Psoas muscle (tissue), 8 donors: ENCODE measurements at places on chromosomes 3 and 15.

- no peak for DNase-seq
Observed at GRCh38 chr3:135784557-135784956, 181.0 kb upstream of the PPP2R3A start.

- DNase-seq, result no peak
Observed at GRCh38 chr3:126490619-126491018, 14.9 kb upstream of the ZXDC start.

GRCh38 chr3:151804267-151804666, 9.6 kb upstream of the AADAC start:
- no peak for DNase-seq

GRCh38 chr15:36815786-36816185, 236.4 kb downstream of the CDIN1 start:
- DNase-seq, result no peak

GRCh38 chr3:112755845-112756613, 90.6 kb downstream of the CD200R1L start:
- no peak for DNase-seq

DNA sequence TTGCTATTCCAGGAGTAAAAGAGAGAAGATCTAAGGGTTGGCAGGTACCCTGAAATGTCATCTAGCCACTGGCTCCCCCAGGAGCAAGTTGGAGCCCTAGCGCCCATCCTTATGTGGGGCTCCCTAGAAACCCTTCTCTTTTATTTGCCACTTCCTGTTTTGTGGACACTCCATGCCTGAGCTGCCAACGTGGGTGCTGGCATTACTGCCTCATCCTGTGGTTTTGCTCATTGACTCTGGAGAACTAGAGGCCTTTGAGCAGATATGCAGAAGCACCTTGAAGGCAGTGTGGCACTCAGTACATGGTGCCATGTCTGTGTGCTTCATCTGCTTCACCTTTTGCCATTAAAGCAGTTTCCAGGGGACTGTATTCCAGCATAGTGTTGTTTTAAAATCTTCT, 8.1 kb downstream of the EDEM1 start:
- no peak for DNase-seq

DNA sequence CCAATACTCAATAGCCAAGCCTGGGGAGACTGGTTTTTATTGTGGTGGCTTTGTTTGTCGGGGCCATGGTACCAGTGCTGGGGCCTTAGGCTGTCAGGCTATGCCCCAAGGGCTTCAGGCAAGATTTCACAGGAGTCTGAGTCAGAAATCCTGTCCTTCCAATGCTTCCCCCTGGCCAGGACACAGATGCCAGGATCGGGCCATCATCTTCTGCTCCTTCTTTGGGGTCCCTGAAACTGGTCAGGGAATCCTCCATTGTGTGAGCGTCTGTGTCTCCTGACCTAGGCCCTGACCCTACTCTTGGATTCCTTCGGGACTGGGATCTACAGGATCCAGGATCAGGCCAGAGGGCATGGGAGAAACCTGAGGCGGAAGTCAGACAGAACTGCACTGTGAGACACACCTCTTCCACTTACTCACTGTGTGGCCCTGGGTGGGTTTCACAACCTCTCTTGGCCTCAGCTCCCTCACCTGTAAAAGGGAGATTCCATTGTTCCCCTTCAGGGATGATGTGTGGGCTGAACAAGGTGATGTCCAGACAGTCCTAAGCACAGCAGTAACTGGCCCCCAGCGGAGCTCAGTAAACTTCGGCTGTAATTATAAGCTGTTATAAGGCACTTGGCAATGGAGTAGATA, 292.7 kb downstream of the UACA start:
- no peak for DNase-seq

DNA sequence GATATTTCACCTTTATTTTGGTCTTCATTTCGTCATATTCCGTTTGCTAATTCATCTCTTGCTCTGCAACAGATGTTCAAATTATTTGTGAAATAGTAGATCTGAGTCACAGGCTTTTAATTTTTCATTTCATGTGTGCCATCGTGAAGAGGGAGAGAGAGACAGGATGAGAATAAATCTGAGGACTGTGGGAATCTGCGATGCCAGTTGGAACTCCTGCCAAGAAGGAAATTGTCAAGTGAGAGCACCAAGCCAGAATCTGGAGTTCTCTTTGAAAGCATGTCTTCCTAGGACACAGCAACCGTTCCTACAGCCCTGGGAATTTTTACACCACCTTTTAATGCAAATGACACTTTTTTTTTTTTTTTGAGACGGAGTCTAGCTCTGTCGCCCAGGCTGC, 48.8 kb downstream of the NSMCE3 start:
- no peak for DNase-seq

DNA sequence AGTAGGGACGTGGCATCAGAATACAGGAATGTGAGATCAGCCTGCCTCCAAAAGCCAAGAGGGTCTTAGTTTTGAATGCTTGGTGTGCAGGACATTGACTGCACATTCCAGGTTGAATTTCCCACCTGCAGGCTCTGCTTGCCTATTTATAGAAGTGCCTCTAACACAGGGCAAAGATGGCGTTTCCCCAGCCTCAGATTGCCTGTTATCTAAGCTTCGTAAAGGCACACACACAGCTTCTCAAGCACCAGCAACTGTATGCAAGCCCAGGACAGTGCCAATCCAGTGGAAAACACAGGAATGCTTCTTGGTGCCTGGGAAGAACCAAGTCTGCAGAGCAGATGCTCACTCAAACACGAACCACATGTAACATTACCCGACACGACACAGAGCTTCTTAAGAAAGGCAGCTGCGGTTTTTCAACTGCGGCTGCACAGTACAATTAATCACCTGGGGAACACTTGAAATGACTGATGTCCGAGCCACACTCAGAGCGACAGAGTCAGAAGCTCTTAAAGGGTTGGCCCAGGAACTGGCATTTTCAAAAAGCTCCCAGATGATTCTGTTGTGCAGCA, 90.0 kb upstream of the ANKRD34C start:
- no peak for DNase-seq

GRCh38 chr3:46325645-46326300, 28.1 kb upstream of the CCR2 start:
- DNase-seq, result no peak

DNA sequence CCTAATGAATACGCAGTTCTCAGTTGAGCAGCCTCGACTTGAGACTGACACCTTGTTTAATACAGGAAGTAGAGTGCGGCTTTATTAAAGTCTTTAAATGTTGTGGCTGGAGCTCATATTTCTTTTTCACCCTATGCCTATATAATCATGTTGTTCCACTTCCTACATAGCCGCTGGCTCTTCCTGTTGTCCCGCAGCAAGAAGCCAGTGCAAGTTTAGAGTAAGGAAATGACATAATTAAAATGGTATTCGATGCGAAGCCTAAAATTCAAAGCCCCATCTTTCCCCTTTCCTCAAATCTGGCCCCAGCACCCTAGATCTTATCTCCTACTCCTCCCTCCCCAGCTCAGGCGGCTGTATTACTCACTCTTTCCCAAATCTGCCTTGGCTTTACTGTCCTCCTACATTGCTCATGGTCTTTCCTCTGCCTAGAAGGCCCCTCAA, 7.5 kb upstream of the PHLDB2 start:
- DNase-seq, result no peak

GRCh38 chr3:142224482-142225072, 808 bp downstream of the GK5 start:
- no peak for DNase-seq
